Regular cardiac myocyte (primary cell): ENCODE measurements at places on chromosomes 12 and 14. TPM values are rescaled to one million over a fixed set of nuclear protein-coding genes. Genes with fewer than 3 reads are reported as not detected.

The DIO2 gene
- total RNA-seq, result 6.8 and 27.0 TPM in 2 replicates

The GALNT4 gene
- 14.4 and 15.0 TPM in 2 replicates for total RNA-seq

The ABCD2 gene
- under 0.01 TPM in 2 replicates for total RNA-seq

The ATG2B gene
- total RNA-seq, result 15.1 and 18.6 TPM in 2 replicates

The ASIC1 gene
- total RNA-seq, result 0.58 and 0.85 TPM in 2 replicates

The CNOT2 gene
- total RNA-seq, result 119 and 189 TPM in 2 replicates

The PUS1 gene
- 4.2 and 23.8 TPM in 2 replicates for total RNA-seq

The MYO1H gene
- total RNA-seq, result not detected in 2 replicates

The HIGD1C gene
- total RNA-seq, result not detected in 2 replicates

The GPRC5D gene
- not detected in 2 replicates for total RNA-seq

The SSTR1 gene
- 0.77 and 1.1 TPM in 2 replicates for total RNA-seq

The B4GALNT3 gene
- 0.28 TPM in 1 of 2 replicates, not detected in the other for total RNA-seq

The RDH16 gene
- under 0.01 TPM in 2 replicates for total RNA-seq

The PLD4 gene
- under 0.01 TPM in 1 of 2 replicates, not detected in the other for total RNA-seq

The CISTR gene
- total RNA-seq, result not detected in 2 replicates

The TGFB3 gene
- 3.8 and 7.3 TPM in 2 replicates for total RNA-seq

The FGF23 gene
- total RNA-seq, result under 0.01 TPM in 1 of 2 replicates, not detected in the other

The PGF gene
- 14.0 and 17.8 TPM in 2 replicates for total RNA-seq

The ACSS3 gene
- total RNA-seq, result 6.3 and 20.0 TPM in 2 replicates

The MYH6 gene
- not detected in 2 replicates for total RNA-seq
